ENCODE measurements at places on chromosomes 3 and 15.
A peak's percentile ranks its signal among the peaks of the same experiment; 100 is the strongest.

DNA sequence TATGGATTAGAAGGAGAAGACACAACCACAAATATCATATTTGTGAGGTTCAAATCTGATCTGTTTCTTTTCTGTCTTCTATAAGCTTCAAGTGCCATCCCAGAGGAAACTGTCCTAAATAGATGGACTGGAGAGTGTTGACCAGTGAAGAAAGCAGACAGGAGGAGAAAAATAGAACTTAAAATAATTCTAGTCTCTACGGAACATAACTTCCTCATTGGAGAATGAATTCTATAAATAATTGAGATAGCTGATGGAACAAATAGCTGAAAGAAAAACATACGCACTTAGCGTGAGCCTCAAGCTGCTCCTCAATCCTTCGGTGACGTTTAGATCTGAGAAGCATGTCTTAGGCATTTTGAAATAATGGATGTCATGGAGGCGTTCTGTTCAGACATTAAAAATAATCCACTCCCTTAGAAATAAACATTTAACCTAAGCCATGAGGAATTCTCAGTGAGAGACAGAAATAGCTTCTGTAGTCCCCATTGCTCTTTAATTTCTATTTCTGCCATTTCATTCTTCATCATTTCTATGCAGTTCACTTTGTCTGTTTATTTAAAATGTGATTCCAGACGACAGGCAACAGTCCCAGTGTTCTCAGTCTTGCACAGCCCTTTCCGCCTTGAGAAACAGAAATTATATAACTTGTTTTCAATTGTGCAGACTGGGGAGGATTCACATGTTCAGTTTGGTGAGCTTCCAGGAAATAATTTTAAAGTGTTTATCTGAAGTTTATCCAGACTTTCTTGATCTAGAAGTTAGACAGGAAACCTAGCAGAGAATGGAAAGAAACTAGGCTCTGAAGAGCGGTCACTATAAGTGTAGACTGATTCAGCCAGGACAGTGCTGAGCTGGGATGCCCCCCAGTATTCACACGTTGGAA lies 97.3 kb downstream of the NR1D2 start:
- DNase-seq, result no peak

DNA sequence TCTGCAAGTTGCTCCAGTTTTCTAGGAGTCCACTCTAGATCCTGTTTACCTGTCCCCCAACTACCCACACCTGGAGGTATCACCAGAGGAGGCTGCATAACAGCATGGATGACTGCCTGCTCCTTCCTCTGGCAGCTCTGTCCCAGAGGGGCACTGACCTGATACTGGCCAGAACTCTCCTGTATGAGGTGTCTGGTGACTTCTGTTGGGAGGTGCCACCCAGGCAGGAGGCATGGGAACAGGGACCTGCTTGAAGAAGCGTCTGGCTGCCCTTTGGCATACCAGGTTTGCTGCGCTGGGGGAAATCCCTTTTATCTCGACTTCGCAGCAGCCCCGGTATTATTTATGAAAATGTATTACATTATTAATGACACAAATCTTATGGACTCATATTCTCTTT lies 1163.6 kb downstream of the NSUN3 start:
- DNase-seq, result no peak

DNA sequence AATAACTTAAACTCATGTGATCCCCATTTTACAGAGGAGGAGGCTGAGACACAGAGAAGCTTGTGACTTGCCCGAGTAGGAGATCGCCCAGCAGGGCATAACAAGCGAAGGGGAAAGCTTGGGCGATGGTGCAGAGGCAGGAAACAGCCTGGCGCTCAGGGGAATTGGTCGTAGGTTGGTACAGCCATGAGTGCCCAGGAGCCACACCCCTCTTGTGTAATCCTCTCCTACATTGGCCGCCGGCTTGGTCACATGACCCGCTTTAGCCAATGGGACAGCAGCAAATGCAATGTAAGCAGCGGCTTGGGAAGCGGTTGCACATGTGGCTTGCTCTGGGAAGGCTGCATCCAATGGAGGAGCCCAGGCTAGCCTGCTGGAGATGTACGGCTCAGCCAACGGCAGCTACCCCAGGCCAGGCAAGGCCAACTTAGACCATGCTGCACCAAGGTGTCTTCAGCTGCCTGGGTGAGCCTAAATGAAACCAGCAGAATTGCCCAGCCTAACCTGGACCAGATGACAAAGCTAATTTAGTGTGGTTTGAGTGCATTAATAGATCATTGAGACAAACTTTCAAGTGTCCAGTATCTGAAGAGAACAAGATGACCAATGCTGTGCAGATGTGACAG lies 50.3 kb upstream of the SLC6A6 start:
- DNase-seq, result no peak

DNA sequence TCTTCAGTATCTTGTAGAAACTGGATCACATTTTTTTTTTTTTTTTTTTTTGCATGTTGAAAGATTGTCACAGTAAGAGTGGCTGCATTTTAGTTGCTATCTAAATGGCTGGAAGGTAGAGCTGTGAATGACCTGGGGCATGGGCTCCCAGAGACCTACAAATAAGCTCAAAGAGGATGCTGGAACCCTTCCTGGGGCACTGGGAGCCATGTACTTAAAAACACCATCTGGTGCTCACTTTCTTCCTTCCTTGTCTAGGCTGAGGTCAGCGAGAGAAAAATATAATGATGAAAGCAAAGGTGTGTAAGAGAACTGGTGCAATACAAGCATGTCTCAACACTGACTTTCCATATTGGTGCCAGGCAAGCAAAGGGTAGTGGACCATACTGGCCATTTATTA lies 323.9 kb downstream of the SV2B start:
- DNase-seq, result no peak

DNA sequence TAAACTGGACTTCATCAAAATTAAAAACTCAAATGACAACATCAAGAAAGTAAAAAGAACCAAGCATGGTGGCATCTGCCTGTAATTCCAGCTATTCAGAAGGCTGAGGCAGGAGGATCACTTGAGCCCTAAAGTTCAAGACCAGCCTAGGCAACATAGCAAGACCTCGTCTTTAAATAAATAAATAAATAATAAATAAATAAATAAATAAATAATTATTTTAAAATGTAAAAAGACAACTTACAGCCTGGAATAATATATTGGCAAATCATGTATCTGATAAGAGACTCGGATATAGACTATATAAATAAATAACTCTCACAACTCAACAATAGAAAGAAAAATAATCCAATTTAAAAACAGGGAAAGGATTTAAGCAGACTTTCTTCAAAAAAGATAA lies 4.3 kb upstream of the PPARG start:
- DNase-seq, result no peak

GRCh38 chr3:108736821-108737220 lies 20.4 kb downstream of the RETNLB start:
- DNase-seq, result no peak

DNA sequence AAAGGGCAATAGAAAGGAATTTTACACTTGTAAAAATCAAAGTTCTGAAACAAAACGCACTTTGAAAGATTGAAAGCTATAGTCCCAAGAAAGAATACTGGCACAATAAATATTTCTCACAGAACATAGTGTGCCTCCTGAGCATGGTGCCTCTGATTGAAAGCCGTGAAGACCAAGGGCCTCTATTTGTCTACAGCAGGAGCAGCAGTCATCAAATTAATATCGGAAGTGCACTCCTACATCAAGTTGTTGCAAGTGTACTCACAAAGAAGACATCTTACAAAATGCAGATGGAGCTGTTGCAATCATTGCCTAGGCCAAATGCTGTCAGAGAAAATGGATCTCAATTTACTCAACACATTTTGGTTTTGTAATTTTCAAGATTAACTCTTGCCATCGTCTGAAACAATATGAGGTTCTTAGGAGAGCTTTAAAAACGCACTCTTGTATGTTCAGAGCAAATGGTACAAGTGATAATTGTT lies 9.2 kb upstream of the WDR49 start:
- no peak for DNase-seq

- DNase-seq, result no peak
Observed at GRCh38 chr3:53624061-53624857, 129.8 kb downstream of the CACNA1D start.

- no peak for DNase-seq
Observed at GRCh38 chr3:126078866-126079265, 5.1 kb downstream of the SLC41A3 start.

- peak; percentile 33 for DNase-seq
Observed at GRCh38 chr3:65878831-65879230, 159.9 kb downstream of the MAGI1 start.

DNA sequence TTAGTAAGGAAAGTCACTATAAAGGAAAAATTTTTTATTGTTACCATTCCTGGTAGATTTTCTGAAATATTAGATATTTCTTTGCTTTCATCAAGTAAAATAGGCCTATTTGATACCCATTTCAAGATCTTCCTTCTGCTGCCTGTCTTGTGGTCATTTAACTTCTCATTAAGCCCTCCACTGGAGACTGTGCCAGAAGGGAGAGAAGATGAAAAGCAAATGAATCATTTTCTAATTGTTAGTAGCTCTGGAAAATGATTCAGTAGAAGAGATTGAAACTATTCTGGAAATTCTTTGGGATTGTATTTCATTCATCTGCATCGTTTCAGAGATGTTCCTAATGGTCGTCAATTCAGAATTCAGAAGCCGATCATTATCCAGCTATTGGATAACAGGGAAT lies 3.2 kb downstream of the KCTD6 start:
- DNase-seq, result no peak

- no peak for DNase-seq
Observed at GRCh38 chr3:138578141-138578540, 15.9 kb downstream of the CEP70 start.

DNA sequence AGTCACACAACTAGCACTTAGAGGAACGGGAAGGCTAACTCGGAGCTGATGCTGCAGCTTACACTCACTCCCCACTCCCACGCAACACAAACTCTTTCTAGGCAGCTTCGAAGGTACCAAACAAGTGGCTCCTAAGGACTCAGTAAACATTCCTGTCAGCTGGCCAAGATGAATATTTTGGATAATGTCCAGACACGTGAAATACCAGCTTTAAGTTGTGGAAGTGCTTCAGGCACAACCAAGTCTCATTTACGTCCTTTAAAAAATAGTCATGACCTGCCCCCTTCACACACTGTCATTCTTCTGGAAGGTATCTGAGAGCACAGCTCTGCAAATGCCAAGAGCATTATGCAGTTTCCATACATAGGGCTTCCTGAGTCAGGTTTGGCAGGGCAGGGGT lies 1005.9 kb upstream of the CFAP20DC start:
- DNase-seq, result no peak

DNA sequence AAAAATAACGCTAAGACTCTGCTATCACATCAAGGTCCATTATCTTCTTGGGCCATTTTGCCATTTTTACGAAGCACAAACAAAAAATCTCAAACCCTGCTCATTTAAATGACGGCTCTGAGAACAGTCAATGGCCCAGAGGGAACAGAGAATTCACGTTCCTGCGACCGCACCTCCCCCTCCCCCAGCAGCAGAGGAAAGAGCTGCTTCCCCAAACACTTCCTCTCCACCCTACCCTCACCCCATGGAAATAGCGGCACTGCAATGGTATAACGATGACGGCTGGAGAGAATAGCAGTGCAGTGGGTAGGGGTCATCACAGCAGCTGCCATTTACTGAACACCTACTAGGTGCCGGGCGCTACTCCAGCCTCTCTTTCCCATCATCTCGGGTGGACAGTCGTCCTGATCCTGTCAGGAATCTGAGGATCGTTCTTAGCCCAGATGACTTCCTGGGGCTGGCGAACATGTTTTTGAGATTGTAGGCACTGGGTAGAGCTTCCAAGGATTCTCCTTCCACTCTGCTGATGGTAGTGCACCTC lies 113.3 kb downstream of the IQSEC1 start:
- DNase-seq, result no peak

DNA sequence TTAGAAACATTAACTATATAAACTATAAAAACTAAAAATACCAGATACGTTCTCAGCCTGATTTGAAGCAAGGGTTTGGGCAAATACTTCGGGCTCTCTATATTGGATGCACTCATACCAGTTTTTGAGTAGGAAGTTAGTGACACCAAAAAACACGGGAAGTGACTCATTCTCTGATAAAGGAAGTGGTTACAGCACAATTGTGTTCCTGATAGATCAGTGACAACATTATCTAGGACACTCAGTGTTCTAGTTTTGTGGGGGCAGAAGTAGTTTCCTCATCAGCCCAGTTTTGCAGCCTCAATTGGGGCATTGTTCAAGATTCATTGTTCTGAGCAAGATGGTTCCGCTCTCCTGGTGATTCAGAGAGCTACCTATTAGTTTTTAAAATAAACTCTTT lies 469.6 kb upstream of the DPPA4 start:
- no peak for DNase-seq

DNA sequence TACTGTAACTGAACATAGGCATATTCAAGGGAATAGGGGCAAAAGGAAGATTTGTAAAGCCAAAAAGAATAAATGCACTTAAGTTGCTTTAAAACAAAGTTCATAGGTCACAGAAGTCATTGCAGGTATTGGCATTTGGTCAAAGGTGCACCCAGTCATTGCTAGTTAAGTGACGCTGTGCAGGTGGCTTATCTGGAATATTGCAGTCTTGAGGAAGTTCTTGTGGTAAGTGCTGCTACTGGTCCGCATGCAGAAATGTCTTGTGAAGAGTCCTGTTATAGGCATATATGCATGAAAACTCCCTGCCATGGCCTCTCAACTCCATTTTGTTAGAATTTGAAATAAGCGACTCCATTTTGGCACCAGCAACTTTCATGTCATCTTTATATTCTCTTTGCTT lies 293.1 kb downstream of the GBE1 start:
- DNase-seq, result no peak

GRCh38 chr3:5019411-5020241 lies 40.4 kb downstream of the BHLHE40 start:
- no peak for DNase-seq

GRCh38 chr3:38648024-38648658 lies 1.3 kb downstream of the SCN5A start:
- no peak for DNase-seq

GRCh38 chr3:59408047-59408624 lies 358.3 kb upstream of the CFAP20DC start:
- no peak for DNase-seq

- no peak for DNase-seq
Observed at GRCh38 chr3:51798411-51798963, 19.4 kb upstream of the IQCF6 start.

DNA sequence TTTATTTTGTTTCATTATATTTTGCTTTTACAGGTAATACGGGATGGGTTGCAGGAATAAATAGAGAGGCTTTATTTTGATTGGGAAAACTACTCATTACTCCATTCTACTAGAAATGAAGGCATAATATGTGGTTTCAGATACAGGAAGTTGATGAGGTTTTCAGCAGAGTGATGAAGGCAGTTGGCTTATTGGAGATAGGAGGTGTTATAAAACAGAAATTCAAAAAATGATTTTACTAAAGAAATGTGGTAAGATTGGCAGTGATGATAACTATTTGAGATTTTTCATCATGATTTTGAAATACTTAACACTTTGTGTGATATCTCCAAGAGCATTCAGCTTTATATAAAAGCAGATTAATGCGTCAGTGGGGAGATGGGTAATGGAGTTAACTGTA lies 1445.7 kb upstream of the CADM2 start:
- DNase-seq, result no peak

GRCh38 chr3:113812854-113813253 lies 25.7 kb upstream of the GRAMD1C start:
- no peak for DNase-seq

GRCh38 chr15:62799037-62799436 lies 243.5 kb upstream of the TPM1 start:
- no peak for DNase-seq

GRCh38 chr3:39275052-39275451 lies 4.8 kb downstream of the CX3CR1 start:
- no peak for DNase-seq

- DNase-seq, result no peak
Observed at GRCh38 chr3:167109746-167110145, 270.4 kb downstream of the ZBBX start.
